NCI-H1105 treated with DMSO at 0.1 percent for 48 hours (cell line): ENCODE measurements at places on chromosomes 5 and 9.

GRCh38 chr5:112349371-112349770 is 69.7 kb downstream of the EPB41L4A start:
- DNase-seq = no peak

- DNase-seq = no peak
These were observed 246.0 kb downstream of the CWC27 start for GRCh38 chr5:65014769-65015168.

DNA sequence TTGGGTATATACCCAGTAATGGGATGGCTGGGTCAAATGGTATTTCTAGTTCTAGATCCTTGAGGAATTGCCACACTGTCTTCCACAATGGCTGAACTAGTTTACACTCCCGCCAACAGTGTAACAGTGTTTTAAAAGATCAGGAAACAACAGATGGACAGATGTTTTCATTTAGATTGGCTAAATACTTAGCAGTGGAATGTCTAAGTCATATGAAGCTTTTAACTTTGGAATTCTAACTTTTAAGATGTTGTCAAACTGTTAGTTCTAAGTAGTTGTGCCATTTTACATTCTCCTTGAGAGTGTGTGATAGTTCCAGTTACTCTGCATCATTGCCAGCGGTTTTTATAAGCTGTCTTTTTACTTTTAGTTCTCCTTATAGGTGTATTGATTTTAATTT is 688.8 kb downstream of the SEMA5A start:
- DNase-seq = no peak

DNA sequence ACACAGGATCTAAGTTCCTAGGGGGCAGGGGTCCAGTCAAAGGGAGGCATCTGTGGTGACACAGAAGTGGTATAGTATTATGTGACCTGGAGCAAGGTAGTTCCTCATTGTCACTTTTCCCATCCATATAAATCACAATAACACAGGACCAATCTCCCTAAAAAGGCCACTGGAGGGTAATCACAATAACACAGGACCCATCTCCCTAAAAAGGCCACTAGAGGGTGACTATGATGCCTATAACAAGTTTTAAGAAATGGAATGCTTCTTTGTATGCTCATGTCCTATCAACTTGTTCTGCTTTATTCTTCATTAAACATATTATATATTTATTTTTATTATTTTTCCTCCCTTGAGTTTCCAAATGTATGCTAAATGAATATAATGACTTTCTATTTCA is 254.6 kb downstream of the ASTN2 start:
- DNase-seq = peak; percentile 46

GRCh38 chr5:81353189-81353588 is 40.7 kb downstream of the ACOT12 start:
- DNase-seq = no peak

DNA sequence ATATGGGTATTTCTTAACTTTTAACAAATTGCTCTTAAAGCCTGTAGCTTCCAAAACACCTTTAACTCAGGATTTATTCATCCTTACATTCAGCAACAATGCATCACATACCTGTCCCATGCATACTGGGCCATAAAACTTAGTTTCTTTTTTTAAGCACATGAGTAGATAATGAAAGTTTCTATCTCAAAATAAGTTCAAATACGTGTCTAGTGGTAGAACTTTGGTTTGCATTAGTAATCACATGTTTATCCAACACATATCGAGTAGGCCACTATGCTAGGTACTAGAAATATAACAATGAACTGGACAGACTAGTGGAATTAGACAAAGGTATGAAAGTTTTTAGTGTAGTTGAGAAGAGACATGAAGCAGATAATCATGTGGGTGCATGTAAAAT is 99.6 kb downstream of the DOCK2 start:
- DNase-seq = no peak

DNA sequence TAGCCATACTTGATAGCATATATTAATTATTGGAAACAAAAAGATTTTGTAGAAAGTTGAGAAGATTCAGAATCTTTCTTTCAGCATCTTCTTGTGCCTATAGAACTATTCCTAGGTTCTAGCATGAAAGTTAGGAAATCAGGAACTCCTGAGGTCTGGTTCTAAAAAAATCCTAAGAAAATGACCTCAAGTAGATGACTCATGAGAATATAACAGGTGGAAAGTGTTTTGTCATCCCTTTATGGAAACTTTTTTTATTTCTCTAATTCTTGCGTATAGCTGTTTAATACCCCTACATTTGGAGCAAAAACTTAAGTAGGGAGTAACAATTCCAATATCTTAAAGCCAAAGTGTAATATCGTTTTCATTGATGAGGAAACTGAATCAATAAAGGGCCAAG is 574.1 kb downstream of the NR2F1-AS1 start:
- DNase-seq = no peak

- no peak for DNase-seq
These were observed 16.0 kb downstream of the ABITRAM start for GRCh38 chr9:108950168-108950567.

DNA sequence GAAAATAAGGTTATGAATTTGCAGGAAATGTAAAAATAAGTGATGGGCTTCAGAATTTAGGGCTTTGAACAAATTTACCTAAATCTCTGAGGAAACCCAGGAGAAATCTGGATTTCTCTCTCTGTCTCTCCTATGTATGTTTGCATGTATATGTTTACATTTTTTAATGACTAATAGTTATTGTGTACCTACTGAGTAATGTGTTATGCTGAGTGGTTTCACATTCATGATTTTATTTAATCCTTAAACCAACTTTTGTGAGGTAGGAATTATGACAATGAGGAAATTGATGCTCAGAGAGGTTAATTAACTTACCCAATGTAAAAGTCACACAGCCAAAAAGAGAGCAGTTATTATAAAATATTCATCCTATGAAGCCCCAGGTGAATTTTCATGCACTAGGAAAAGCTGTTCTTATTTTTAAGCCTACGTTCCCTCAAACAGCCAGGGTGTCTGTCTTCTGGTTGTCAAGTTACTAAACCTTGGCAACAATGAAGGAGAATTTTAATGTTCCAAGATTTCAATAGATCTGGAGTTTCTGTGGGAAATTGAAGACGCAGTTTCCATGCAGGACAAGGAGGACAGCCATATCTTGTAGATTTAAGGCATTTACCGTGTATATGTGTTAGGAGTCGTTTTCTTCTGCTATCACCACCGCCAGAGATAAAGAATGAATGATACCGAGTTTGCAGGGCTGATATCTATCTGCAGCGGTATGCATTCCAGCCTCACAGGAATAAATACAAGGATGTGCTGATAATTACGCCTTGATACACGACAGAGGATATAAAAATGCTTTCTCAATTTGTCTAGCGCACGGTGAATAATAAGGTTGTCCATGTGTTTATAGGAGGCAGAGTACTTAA is 484.8 kb downstream of the ZSWIM6 start:
- no peak for DNase-seq

DNA sequence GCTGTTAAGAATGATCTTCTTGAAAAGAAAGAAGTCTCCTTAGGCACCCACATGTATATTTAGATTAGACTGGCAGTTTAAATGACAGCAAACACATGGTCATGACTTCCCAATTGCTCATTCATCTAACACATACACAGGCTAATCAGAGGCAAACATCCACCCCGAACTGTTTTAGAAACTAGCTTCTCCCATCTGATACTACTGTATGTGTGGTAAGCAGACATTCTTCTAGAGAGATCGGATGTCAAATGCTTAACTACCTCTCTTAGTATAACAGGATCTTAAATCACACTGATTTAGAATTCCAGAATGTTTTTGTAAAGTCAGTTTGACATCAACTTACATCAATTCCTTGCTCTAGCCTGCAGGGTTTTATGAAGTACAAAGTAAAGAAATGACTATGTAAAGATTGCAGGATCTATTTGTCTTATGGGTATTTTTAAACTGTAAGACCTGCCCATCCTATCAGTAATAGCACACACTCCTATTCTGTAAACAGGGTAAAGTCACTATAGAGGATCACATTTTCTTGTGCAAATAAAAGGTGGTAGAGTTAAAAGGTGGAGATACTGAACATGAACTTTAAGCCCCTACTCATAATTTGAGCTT is 239.7 kb downstream of the MLLT3 start:
- no peak for DNase-seq

GRCh38 chr5:87781976-87782375 is 369.2 kb upstream of the CCNH start:
- DNase-seq = no peak

- no peak for DNase-seq
These were observed 214.7 kb downstream of the IRX2 start for GRCh38 chr5:2536632-2537377.

DNA sequence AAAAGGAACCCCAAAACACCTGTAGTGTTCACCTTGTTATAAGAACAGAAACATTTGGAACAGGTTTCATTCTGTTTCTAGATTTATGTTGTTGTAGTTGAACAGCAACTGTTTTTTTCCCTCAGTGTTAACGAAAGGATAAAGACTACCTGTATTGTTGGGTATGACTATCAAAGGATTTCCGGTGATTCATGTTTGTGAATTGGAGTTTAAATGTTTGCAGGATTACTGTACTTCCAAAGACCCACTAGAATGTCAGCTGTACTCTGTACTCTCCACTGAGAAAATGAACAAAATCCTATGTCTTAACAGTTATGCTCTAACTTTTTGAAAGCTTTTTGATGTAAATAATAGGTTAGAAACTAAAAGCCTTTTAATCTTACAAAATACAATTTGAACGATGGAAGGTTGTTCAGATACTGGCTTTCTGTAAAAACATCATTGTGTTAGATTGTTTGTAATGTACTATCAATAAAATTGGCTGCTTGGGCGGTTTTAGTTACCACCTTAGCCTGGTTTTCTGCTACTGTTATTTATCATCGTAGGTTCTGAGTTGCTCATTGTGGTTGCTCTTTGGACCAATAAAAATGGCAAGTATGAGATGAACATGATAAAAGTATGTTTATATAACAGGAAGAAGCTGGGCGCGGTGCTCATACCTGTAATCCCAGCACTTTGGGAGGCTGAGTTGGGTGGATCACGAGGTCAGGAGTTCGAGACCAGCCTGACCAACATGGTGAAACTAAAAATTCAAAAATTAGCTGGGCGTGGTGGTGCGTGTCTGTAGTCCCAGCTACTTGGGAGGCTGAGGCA is 44.1 kb downstream of the DCP2 start:
- DNase-seq = no peak

GRCh38 chr5:114450437-114450836 is 88.6 kb downstream of the KCNN2 start:
- DNase-seq = no peak

GRCh38 chr9:83281306-83282255 is 218.6 kb upstream of the RASEF start:
- peak; percentile 60 for DNase-seq

GRCh38 chr5:23994581-23995370 is 487.4 kb downstream of the PRDM9 start:
- DNase-seq = peak; percentile 24

GRCh38 chr9:136075881-136076678 is 19.0 kb downstream of the NACC2 start:
- no peak for DNase-seq

DNA sequence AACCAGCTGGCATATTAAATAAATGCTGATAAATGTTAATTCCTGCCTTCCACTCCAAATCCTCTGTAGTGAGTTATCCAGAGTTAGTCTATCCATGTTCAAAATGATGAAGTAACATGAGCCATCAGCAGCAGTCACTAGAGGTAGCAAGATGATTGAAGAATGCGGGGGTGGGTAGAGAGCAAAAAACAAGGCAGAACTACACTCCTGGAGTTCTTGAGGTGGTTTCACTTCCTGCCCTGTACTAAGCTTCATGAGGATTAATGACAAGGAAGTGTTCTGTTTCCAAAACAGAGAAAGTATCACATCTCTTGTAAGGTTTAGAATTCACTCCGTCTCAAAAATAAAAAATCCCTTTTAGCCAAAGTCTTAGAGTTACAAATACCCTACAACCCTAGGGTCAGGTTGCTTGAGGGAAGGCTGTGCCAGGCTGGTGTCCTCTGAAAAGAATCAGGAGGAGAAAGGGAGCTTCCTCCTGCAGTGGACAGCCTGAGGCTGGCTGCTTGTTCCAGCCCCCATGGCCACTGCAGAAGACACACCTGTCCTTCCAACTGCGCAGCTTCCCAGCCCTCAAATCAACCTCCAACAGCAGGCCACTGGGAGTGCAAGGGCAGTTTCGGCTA is 180.2 kb downstream of the DENND1A start:
- no peak for DNase-seq

GRCh38 chr9:91119679-91120078 is 242.0 kb downstream of the AUH start:
- no peak for DNase-seq

GRCh38 chr9:129725795-129726251 is 27.0 kb downstream of the PTGES start:
- no peak for DNase-seq

- DNase-seq = no peak
These were observed 5.8 kb upstream of the NUP214 start for GRCh38 chr9:131119600-131119999.

DNA sequence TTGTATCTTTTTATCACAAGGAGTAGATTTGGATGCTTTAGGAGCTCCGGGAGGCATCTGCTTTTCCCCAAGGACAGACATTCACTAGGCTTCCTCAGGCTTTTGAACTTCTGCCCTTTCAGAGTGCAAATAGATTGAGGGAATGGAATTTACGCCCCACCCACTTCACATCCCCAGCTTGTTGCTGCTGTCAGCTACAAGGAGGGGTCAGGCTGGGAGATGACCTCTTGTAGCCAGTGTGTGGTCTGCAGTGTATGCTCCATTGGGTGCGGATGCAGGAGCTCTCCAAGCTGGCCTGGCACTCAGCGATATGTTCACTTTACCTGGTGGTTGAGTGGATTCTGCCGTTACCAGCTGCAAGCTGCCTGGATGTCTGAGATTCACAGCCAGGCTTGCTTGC is 6.4 kb downstream of the TNFSF15 start:
- no peak for DNase-seq

DNA sequence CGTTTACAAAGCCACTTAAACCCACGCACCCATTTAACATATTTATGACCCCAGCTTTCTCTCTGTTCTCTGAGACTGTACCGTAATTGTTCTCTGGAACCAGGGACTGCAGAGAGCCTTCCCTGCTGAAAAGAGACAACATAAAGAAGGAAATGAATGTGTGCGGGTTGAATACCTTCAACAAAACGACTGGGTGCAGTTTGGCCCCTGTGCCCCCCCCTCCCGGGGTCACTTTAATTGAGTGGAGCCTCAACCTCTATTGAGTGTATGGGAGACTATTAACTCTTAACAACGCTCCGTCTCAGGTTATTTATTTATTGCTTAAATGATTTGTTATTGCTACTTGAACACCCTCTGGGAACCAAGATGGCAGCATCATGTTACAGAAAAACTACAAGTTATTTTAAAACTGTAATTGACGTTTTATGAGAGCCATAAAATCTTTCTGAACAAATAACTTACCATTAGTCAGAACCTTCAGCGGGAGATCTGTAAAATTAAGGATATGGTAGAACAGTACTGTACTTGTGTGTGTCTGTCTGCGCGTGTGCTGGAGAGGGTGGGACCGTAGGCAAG is 70.6 kb downstream of the GAS1 start:
- DNase-seq = peak; percentile 51

GRCh38 chr9:72205513-72205912 is 56.3 kb downstream of the GDA start:
- DNase-seq = no peak

GRCh38 chr9:23611869-23612268 is 214.2 kb downstream of the ELAVL2 start:
- no peak for DNase-seq
